Suppressor macrophage (primary cell): ENCODE measurements at places on chromosomes 3 and 15.
A peak's percentile ranks its signal among the peaks of the same experiment; 100 is the strongest.

GRCh38 chr15:68930268-68931022 is at the start of gene SPESP1:
Gene SPESP1, plus strand, starts transcription at chr15:68930525. Its CDS starts 129 bp downstream, at chr15:68930654.
- peak; percentile 28 for DNase-seq

GRCh38 chr3:61892891-61893290 is 331.5 kb downstream of the PTPRG start:
- no peak for DNase-seq

DNA sequence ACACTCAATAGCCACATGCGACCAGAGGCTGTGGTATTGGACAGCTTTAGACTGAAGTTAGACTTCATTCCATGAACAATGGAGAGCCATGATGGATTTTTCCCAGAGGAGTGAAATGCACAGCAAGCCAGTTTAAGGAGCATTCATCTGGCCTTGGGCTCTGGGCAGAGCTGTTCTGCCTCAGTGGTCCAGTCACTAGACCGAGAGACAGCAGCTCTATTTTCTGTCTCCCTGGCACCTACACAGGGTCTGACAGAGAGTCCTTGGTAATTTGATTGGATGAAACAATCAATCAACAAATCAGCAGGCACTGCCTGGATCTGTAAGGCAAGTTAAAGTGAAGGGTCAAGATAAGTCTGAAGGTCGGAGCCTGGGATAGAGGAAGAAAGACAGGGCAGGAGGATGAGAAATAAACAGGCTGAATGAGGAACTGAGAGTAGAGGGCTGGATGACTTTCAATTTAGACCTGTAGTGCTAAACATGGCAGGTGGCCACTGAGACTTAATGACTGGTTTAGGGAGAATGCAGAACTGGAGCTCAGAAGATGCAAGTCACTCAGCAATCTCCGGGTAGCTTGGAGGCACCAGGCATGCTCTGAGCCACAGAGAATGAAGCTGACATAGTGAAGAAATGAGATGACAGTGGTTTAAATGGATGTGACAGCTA is 98.5 kb upstream of the SLC25A36 start:
- peak; percentile 13 for DNase-seq

- DNase-seq = no peak
Observed at GRCh38 chr3:43539321-43539720, 82.5 kb downstream of the ANO10 start.

- DNase-seq = no peak
Observed at GRCh38 chr3:59998058-59998457, 948.2 kb upstream of the CFAP20DC start.

- no peak for DNase-seq
Observed at GRCh38 chr3:122081543-122082247, 26.5 kb downstream of the CD86 start.

- DNase-seq = no peak
Observed at GRCh38 chr3:140298569-140299070, 363.6 kb downstream of the CLSTN2 start.

GRCh38 chr15:70062321-70062956 is 35.3 kb downstream of the TLE3 start:
- no peak for DNase-seq

DNA sequence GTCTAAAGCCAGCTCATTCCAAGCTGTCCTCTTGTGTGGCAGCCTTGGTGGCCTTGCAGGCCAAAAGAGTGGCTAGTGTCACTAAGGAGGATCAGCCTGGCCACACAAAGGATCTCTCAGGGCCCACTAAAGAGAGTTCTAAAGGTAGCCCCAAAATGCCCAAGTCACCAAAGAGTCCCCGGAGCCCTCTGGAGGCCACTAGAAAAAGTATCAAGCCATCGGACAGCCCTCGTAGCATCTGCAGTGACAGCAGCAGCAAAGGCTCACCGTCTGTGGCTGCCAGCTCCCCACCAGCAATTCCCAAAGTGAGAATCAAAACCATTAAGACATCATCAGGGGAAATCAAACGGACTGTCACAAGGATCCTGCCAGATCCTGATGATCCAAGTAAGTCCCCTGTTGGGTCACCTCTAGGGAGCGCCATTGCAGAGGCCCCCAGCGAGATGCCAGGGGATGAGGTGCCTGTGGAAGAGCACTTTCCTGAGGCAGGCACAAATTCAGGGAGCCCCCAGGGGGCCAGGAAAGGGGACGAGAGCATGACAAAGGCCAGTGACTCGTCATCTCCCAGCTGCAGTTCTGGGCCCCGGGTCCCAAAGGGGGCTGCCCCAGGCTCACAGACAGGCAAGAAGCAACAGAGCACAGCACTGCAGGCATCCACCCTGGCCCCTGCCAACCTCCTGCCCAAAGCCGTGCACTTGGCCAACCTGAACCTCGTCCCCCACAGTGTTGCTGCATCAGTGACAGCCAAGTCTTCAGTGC is 33.5 kb upstream of the ALPK3 start:
- no peak for DNase-seq
